A549 treated with RU486 at 1 μM for 4 hours (cell line): ENCODE measurements at places on chromosomes 1 and 21. TPM values are rescaled to one million over a fixed set of nuclear protein-coding genes. Genes with fewer than 3 reads are reported as not detected.

Gene KIAA0040
- total RNA-seq: 0.16 to 0.82 TPM (median 0.54 TPM) in 5 replicates

Gene VPS13D
- 6.2 to 7.5 TPM (median 6.8 TPM) in 5 replicates for total RNA-seq

Gene OR10J1
- not detected in 5 replicates for total RNA-seq

Gene TSPEAR
- not detected in 5 replicates for total RNA-seq

Gene PKP1
- total RNA-seq: 0.02 to 0.08 TPM (median 0.05 TPM) in 5 replicates

Gene NPHS2
- total RNA-seq: not detected in 5 replicates

Gene TMIGD3
- not detected in 5 replicates for total RNA-seq

Gene ACTL8
- 1.4 to 1.8 TPM (median 1.6 TPM) in 5 replicates for total RNA-seq

Gene FCRLB
- total RNA-seq: 1.5 to 2.3 TPM (median 2.0 TPM) in 5 replicates
